ENCODE measurements at places on chromosomes 16 and 17. TPM values are rescaled to one million over a fixed set of nuclear protein-coding genes. Genes with fewer than 3 reads are reported as not detected.
A peak's percentile ranks its signal among the peaks of the same experiment; 100 is the strongest.

KRT25 gene
- not detected for total RNA-seq

OR1A1 gene
- not detected for total RNA-seq

RHBDF2 gene
- 1.3 TPM for total RNA-seq

CD300LG gene
- not detected for total RNA-seq

TP53TG3B gene
- total RNA-seq: not detected

GRCh38 chr17:3647769-3648555, 11.4 kb downstream of the CTNS start:
- peaks cover 17% of the 10 kb centered on the region for H3K36me3 ChIP-seq
- no peak overlapping the region for H3K4me3 ChIP-seq
- no peaks in the 10 kb centered on the region for H3K27me3 ChIP-seq
- DNase-seq: peak; percentile 55
- no peaks in the 10 kb centered on the region for H3K4me1 ChIP-seq

- H3K36me3 ChIP-seq: no peaks in the 10 kb centered on the region
- no peak for DNase-seq
- no peak overlapping the region for H3K4me3 ChIP-seq
- peaks cover 45% of the 10 kb centered on the region for H3K4me1 ChIP-seq
- H3K27ac ChIP-seq: peak overlapping the region; percentile 97
- no peaks in the 10 kb centered on the region for H3K27me3 ChIP-seq
These were observed 200.5 kb upstream of the CHMP6 start for GRCh38 chr17:80790981-80791742.

DNA sequence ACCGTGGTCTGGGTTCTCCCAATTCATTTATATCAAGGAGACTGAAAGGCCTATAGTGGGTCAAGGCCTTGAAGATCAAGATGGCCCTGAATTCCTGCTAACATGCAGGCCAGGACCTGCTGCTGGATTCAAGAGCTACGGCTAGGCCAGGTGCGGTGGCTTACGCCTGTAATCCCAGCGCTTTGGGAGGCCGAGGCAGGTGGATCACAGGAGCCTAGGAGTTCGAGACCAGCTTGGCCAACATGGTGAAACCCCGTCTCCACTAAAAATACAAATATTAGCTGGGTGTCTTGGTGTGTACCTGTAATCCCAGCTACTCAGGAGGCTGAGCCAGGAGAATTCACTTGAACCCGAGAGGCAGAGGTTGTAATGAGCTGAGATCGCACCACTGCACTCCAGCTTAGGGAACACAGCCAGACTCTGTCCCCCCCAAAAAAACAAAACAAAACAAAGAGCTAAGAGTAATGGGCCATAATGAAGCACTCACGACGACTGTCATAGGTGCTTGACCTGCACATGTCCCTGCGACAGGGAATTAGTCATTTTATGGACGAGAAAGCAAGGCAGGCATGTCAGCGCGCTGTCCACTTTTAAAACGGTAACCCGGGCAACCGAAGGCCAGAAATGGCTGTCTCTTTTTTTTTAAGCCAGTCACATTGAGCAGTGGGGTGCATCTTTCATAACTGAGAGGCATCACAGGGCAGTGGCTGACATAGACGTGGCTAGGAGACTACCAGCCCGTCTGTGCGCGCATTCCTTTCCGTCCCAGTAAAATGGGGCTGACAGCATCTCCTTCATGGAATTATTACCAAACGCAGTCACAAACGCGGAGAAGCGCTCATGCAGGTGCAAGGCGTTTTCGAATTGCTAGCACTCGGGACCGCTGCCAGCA, 1.0 kb upstream of the FBRS start:
- H3K27ac ChIP-seq: peak overlapping the region; percentile 66
- H3K4me1 ChIP-seq: peaks cover 12% of the 10 kb centered on the region
- peak overlapping the region; percentile 53 for H3K4me3 ChIP-seq
- peaks cover 43% of the 10 kb centered on the region for H3K36me3 ChIP-seq
- DNase-seq: no peak
- no peaks in the 10 kb centered on the region for H3K27me3 ChIP-seq

DNA sequence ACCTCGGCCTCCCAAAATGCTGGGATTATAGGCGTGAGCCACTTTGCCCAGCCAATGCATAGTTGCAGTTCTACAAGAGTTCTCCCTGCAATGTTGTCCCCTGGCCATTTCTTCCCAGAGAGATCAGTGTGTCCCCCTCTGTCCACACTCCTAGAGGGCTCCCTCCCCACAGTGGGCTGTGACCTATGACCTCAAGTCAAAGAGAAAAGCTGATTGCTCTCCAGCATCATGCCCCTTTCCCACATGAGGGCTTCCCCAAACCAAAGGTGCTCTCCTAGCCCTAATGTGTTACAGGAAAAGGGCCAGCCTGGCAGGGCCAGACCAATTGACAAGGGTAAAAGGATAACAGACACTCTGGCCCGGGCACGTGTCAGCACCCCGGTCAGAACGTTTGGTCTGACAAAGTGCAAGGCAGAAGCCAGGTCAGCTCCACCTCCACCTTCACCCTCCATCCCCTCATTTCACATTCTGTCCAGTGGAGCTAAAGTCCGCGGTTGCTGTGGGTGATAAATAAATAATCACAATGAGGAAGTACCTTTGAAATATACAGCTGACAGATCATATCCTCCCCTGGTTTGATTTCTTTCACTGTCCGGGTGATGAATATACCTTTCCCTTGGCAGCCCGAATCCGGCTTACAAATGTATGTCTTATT, 17.8 kb downstream of the TTLL6 start:
- H3K27ac ChIP-seq: no peak overlapping the region
- H3K27me3 ChIP-seq: no peaks in the 10 kb centered on the region
- no peak for DNase-seq

DNA sequence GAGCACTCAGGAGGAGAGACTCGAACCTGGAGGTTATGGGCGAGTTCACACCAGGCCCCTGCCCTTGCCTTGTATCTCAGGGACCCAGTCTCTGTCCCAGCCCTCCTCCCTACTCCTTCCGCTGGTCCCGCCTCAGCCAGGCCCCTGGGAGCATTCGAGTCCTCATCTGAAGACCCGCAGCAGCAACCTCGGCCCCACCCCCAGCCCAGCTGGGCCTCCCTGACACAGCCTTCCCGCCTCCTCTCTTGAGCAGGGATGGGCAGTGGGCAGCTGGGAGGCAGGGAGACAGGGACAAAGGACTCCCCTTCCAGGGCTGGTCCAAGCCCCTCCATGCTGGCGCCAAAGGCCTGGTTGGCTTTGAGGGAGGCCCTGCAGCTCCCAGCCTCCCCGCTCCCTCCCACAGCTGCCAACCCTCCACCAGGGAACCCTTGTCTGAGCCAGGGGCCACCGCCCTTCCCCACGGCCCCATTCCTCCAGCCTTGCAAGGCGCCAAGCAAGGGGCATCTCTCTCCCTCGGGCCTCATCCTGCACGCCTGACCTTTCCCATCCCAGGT, 15.4 kb upstream of the ZC3H18 start:
- no peak overlapping the region for H3K27ac ChIP-seq
- H3K36me3 ChIP-seq: no peaks in the 10 kb centered on the region
- H3K4me3 ChIP-seq: no peak overlapping the region
- peaks cover 55% of the 10 kb centered on the region for H3K27me3 ChIP-seq
- DNase-seq: no peak
- H3K4me1 ChIP-seq: no peaks in the 10 kb centered on the region

GRCh38 chr17:79947351-79948031, 88.2 kb downstream of the TBC1D16 start:
- peaks cover 11% of the 10 kb centered on the region for H3K4me1 ChIP-seq
- H3K27me3 ChIP-seq: no peaks in the 10 kb centered on the region
- peak; percentile 10 for DNase-seq
- peaks cover 45% of the 10 kb centered on the region for H3K36me3 ChIP-seq
- no peak overlapping the region for H3K27ac ChIP-seq

DNA sequence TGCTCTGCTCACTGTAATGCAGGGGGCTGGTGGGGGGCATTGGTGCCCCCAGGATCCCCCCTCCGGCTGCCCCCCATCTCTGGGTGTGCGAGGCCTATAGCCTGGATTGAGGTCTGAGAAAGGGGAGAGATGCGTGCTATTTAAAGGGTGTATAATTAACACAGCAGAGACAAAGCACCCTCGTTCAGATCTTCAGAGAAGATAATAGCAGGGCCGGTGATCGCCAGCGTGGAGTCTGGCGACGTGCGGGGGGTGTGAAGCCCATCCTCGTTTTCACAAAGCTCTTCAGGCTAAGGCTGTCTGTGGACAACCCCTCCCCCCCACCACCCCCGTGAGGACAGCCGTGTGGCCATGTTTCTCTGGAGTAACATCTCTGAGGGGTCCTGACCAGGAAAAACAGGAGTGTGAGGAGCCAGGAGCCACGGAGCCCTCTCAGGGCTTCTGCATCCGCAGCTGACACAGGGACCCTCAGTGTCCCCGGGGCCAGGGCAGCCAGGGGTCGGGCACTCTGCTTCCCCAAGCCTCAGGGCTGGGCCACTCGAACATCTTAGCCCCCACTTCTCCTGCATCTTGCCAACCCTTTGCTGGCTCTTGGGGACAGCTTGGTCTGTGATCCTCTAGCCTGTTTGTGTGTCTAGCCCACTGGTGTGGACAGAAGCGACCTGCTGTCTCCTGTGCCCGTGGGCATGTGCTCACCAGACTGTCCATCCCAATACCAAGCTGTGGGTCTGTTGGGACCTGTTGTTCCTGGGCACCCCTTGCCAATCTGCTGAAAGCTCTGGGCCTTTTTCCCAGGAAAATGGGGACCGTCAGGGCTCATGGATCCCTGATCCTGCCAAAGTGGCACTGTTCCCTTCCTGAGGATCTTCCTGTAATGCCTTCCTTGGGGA, 58.9 kb downstream of the BAIAP2 start:
- no peak for DNase-seq
- peaks cover 37% of the 10 kb centered on the region for H3K4me1 ChIP-seq
- no peak overlapping the region for H3K4me3 ChIP-seq
- H3K27ac ChIP-seq: no peak overlapping the region
- no peaks in the 10 kb centered on the region for H3K27me3 ChIP-seq
- no peaks in the 10 kb centered on the region for H3K36me3 ChIP-seq

GRCh38 chr17:73157521-73157890, 7.3 kb upstream of the SSTR2 start:
- no peaks in the 10 kb centered on the region for H3K36me3 ChIP-seq
- no peak for DNase-seq
- no peak overlapping the region for H3K4me3 ChIP-seq
- peaks cover 21% of the 10 kb centered on the region for H3K27me3 ChIP-seq
- peaks cover 3% of the 10 kb centered on the region for H3K4me1 ChIP-seq
- H3K27ac ChIP-seq: no peak overlapping the region

DNA sequence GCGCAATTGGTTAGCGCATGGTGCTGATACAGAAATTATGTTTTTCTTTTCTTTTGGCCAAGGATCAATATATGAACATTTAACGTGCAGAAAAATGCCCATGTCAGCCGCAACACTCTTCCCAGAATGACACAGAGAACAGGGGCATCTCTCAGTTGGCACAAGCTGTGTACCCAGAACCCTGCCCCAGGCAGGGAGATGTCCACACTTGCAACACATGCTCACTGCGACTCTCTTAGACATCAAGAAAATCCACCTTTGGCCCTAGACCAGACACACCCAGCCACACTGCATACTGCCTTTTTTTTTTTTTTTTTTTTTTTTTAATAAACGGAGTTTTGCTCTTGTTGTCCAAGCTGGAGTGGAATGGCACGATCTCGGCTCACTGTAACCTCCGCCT, 17.0 kb downstream of the PITPNA start:
- H3K4me3 ChIP-seq: no peak overlapping the region
- no peak overlapping the region for H3K27ac ChIP-seq
- DNase-seq: no peak
- peaks cover 39% of the 10 kb centered on the region for H3K36me3 ChIP-seq
- no peaks in the 10 kb centered on the region for H3K4me1 ChIP-seq

GRCh38 chr17:28897769-28898526, 415 bp upstream of the FLOT2 start:
- peak overlapping the region; percentile 79 for H3K4me3 ChIP-seq
- no peaks in the 10 kb centered on the region for H3K36me3 ChIP-seq
- H3K4me1 ChIP-seq: peaks cover 9% of the 10 kb centered on the region
- no peak for DNase-seq
- peak overlapping the region; percentile 76 for H3K27ac ChIP-seq

DNA sequence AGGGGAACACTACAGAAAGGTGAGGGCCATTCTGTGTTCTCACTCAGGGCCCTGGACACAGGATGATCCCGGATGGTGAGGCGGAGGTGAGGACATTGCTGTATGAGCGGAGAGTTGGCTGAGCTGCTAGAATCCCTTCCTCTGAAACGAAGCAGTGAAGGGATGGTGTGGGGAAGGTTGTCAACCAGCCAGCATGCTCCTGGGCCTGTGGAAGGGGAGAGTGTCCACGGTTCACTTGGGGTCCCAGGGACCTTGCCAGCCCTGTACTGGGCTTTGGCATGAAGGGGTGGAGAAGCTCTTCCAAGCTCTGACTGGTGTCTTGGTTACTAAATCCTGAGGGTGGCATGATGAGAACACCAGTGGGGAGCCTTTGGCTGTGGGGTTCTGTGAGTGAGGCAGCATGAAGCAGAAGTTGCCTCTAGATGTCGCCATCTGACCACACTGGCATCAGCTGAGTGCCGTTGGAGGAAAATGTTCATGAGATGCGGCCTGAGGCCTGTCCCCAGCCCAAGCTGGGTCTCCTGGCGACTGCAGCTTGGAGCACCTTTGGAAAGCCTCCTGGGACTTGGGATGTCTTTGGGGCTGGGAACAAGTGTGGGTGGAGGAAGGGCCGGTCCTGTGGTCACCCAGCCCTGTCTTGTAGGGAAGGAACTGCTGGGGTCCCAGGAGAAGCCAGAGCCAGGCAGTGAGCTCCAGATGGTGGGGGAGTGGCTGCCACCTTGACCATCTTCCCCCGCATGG, 14.8 kb downstream of the PDP2 start:
- no peak overlapping the region for H3K4me3 ChIP-seq
- H3K4me1 ChIP-seq: peaks cover 15% of the 10 kb centered on the region
- DNase-seq: peak; percentile 76
- H3K36me3 ChIP-seq: peaks cover 4% of the 10 kb centered on the region
- H3K27ac ChIP-seq: no peak overlapping the region

DNA sequence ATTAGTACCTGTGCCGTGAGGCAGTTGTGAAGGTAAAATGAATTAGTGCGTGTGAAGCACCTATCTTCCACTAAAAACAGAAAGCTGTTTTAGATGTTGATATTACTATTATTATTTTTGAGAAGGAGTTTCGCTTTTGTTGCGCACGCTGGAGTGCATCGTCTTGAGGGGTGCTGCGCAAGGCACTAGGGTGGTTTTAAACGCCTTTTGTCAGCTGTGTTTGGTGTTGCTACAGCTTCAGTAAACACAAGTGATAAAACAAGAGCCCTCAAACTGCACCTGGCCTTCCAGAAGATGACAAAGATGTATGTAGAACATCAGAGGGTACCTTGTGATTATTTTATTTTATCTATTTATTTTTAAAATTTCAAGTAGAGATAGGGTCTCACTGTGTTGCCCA, 38.2 kb downstream of the PLCG2 start:
- H3K4me3 ChIP-seq: no peak overlapping the region
- H3K27me3 ChIP-seq: peaks cover 3% of the 10 kb centered on the region
- no peaks in the 10 kb centered on the region for H3K36me3 ChIP-seq
- H3K4me1 ChIP-seq: no peaks in the 10 kb centered on the region
- no peak for DNase-seq
- no peak overlapping the region for H3K27ac ChIP-seq

Data from IMR-90 (cell line).